Activated CD4-positive, alpha-beta T cell treated with anti-CD3 and anti-CD28 coated beads for 24 hours (primary cell): ENCODE measurements at places on chromosomes 6 and 20.

DNA sequence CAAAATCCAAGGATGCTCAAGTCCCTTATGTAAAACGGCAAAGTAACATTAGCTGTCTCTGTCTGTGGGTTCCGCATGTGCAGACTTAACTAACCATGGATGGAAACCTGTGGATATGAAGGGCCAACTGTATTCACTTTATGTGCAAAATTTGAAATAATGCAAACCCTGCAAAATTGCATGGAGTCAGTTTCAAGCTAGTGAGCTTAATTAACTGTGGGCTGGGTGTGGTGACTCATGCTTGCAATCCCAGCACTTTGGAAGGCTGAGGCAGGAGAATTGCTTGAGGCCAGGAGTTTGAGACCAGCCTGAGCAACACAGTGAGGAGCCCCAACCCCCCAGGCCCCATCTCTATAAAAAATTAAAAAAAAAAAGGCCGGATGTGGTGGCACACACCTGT lies 81.4 kb downstream of the ANKS1A start:
- DNase-seq: no peak

DNA sequence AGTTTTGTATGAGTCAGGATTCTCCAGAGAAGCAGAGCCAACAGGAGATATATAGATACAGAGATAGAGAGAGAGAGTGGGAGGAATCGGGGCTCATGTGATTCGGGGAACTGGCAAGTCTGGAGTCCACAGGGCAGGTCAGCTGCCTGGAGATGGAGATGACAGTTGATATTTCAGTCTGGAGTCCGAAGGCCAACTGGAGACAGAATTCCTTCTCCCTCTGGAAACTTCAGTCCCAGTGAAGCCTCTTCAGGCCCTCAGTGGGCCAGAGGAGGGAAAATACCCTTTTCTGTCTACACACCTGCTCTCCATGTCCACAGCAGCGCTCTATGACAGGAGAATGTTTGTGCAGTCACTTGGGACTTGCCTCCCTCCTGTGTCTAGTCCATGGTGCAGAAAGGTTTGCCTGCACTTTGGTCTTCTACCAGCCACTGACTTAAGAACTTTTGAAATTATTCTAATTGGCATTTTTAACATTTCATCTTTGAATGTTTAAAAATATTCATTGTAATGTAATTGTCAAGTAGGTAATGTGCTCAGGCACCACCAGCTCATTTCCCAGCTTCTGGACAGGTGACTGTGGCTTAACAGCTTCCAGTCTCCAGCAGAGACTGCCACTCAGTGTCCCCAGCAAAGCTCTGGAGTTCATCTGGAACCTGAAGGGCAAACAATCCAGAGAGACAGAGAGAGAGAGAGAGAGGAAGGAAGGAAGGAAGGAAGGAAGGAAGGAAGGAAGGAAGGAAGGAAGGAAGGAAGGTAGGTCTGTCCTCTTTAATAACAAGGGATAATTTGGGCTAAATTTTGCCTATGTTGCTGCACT lies 43.8 kb upstream of the AFDN start:
- DNase-seq: no peak

DNA sequence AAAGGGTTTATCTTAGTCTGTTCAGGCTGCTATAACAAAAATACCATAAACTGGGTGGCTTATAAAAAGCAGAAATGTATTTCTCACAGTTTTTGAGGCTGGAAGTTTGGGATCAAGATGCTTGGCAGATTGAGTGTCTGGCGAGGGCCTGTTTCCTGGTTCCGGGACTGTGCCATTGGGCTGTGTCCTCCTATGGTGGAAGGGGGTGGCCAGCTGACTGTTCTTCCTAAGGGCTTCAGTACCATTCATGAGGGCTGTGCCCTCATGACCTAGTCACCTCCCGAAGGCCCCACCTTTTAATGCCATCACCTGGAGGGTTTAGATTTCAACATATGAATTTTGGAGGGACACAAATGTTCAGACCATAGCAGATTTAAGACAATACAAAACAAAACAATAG lies 91.2 kb downstream of the ARID1B start:
- no peak for DNase-seq

GRCh38 chr20:14673164-14673563 lies 335.8 kb upstream of the FLRT3 start:
- DNase-seq: no peak

DNA sequence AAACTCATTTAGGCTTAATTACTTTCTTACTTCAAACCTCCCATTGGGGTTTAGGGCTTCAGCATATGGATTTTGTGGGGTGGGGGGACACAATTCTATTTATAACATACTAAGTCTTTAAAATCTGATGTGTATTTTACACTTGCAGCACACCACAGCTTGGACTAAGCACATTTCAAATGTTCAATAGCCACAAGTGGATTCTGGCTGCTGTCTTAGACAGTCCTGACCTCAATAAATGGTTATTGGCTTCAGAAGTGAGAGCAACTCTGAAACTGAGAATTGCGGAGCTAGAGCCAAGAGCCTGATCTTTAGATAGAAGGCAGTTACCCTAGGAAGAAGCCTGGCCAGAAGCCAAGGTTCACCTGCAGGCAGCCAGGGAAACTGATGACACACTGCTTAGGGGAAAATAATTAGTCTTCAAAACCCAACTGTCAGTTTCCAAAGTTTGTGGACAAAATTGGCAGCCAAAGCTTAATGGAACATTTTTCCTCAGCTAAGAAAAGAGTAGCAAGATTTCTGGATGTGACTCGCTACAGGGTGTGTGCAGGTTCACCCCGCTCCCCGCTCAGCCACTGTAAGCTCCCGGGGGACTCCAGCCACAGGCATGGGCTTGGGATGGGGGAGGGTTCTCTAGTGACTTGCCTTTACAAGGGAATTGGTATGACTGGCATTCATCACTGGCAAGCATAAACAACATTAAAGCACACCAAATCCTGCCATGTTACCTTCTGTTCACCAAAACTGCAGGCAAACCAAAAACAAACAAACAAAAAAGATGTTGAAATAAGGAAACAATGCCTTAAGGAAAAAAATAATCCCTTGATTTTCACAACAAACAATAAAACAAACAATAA lies 219.8 kb downstream of the TFAP2A start:
- DNase-seq: no peak

DNA sequence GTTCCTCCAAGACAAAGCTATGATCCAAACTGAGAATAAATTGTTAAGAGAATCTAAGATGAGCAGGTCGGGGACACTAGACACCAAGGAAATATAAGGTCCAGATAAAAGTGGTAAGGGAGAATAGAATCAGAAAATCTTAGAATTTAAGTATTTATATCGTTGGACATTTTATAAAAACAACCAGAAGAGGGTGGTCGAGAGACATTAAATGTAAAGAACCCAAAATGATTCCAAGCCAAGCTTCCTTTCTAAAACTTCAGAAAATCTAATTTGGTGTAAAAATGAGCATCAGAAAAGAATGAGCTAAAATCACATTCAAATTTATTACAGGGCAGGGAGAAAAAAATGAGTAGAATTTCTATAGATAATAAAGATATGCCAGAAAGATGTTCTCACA lies 97.8 kb upstream of the OGFRL1 start:
- no peak for DNase-seq
